Vagina (tissue), 2 donors: ENCODE measurements at places on chromosomes 12 and 14.

GRCh38 chr12:54657105-54657607 is 9.0 kb upstream of the DCD start:
- H3K27me3 ChIP-seq = no peaks in the 10 kb centered on the region
- DNase-seq = no peak
- H3K36me3 ChIP-seq = no peaks in the 10 kb centered on the region
- no peak overlapping the region for H3K4me3 ChIP-seq
- no peak overlapping the region for H3K27ac ChIP-seq
- H3K4me1 ChIP-seq = no peaks in the 10 kb centered on the region

- no peaks in the 10 kb centered on the region for H3K36me3 ChIP-seq
- no peaks in the 10 kb centered on the region for H3K27me3 ChIP-seq
- no peaks in the 10 kb centered on the region for H3K4me1 ChIP-seq
- no peak overlapping the region for H3K27ac ChIP-seq
- H3K4me3 ChIP-seq = no peak overlapping the region
These were observed 339.8 kb downstream of the TMEM121 start for GRCh38 chr14:105865904-105866840.

- no peaks in the 10 kb centered on the region for H3K4me1 ChIP-seq
- no peaks in the 10 kb centered on the region for H3K36me3 ChIP-seq
- no peak for DNase-seq
- no peak overlapping the region for H3K27ac ChIP-seq
These were observed 171.7 kb downstream of the SLC5A8 start for GRCh38 chr12:101038289-101038871.

DNA sequence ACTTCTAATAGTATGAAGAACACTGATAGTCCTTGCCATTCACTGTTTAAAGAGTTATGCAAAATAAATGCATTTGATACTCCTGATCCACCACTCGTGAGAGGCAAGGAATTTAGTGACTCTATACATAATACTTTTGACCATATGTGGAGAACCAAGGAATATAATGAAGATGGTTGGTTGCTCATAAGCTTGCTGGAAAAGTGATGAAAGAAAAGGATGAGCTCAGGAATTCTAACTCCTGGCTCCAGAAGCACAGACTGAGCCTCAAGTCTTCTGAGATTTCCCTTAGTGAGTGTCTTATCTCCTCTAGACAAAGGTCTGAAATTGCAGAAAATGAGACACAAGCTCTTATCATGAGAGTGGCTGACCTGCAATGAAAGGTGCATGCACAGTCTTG is 57.1 kb upstream of the KRAS start:
- no peak overlapping the region for H3K27ac ChIP-seq
- H3K4me3 ChIP-seq = no peak overlapping the region
- H3K27me3 ChIP-seq = no peaks in the 10 kb centered on the region

- no peaks in the 10 kb centered on the region for H3K36me3 ChIP-seq
- H3K4me3 ChIP-seq = peak within 1 kb of the TSS; percentile 56
- H3K4me1 ChIP-seq = peaks cover 65% of the 10 kb centered on the region
- H3K27ac ChIP-seq = peak within 1 kb of the TSS; percentile 90
- no peaks in the 10 kb centered on the region for H3K27me3 ChIP-seq
These were observed at the start of gene CKB for GRCh38 chr14:103522649-103523574. CKB (minus strand) TSS chr14:103522830; CDS start chr14:103522493, 337 bp downstream.

DNA sequence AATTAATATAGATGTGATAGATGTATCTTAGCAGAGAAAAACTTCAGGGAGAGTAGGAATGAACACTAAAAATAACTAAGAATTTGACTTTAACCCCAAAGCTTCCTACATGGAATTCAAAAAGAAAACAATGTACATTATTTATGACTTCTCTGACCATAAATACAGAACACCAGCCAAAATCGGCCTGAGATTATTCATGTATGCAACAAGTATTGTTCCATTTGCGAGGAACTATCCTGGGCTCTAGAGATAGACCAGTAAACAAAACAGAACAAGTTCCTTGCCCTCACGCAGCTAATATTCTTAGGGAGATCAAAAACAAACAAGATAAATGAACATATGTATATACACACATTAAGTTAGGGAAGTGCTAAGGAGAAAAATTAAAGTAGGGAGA is 432.3 kb upstream of the SOX5 start:
- H3K27me3 ChIP-seq = no peaks in the 10 kb centered on the region
- H3K4me1 ChIP-seq = peaks cover 34% of the 10 kb centered on the region
- H3K4me3 ChIP-seq = no peak overlapping the region
- no peak overlapping the region for H3K27ac ChIP-seq
- DNase-seq = no peak

DNA sequence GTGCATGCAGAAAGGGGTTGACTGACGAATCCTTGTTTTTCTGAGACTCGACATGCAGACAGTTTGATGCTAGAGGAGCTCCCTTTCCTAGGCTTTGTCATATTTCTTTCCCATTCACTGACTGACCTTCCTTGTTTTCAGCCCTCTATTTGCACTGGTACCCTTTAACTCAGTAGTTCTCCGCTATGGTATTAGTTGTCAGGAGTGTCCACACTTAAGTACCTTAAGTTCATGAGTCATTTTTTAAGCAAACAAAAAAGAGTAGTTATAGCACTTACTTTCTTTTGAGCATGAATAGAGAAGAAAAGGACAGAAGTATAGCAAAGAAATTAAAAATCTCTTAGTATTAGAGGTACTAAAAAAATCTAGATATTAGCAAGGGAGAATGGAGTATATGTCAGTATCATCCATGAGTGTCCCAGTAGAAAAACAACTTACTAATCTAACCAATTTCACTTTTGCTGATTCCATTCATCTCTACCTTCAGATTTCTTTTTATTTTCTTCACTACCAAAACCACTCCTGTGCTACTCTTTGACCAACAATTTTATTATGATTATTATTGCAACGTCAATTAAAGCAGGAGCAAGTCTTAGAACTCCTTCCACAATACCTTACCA is 8.3 kb downstream of the ATP2B1 start:
- peaks cover 26% of the 10 kb centered on the region for H3K4me1 ChIP-seq
- no peak overlapping the region for H3K4me3 ChIP-seq
- no peaks in the 10 kb centered on the region for H3K27me3 ChIP-seq
- no peaks in the 10 kb centered on the region for H3K36me3 ChIP-seq

DNA sequence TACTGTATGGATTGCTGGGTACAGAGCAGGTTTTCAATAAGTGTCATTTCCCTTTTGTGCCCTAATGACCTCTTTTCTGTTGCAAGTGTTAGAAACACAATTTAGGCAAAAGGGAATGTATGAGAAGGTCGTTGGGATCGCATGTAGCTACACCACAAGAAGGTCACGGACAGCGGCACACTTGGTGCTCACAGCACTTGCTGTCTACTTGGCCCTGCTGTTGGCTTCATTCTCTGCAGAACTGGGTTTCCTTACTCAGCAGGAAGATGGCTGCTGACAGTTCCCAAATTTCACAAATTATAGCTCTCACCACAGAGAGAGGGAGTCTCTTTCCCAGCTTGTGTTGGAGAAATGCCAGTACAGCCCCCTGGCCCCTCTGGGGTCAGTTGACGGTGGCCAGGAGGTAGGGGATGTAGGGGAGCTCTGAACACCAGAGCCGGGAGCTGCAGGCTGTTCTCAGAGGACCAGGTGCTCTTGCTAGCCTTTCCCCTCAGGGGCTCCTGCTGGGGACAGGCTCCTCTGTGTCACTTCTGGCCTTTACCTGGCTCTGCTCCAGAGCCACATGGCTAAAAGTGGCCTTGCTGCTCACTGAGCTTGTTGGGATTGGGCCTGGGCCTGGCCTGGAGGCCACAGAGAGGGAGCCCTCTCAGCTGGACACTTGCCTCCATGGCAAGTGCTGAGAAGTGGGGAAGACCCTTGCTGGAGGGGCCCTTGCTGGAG is 50.9 kb upstream of the BCL7A start:
- no peak overlapping the region for H3K27ac ChIP-seq
- H3K36me3 ChIP-seq = no peaks in the 10 kb centered on the region
- no peak overlapping the region for H3K4me3 ChIP-seq
- H3K4me1 ChIP-seq = no peaks in the 10 kb centered on the region
- H3K27me3 ChIP-seq = no peaks in the 10 kb centered on the region

DNA sequence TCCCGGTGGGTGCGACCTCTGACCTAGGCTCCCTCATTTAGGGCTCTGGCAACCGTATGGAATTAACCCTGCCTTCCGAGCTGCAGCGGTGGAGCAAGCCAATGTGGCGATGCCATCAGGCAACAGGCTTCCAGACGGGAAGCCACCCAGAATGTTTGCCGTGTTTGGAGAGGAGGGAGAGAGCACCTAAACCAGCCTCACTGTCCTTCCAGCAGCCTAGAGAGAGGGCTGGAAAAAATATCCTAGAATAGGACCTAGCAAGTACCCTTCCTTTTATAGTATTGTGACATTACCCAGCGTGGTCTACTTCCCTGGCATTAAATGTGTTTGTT is 287 bp upstream of the SLC2A13 start:
- H3K4me3 ChIP-seq = peak overlapping the region; percentile 90
- H3K36me3 ChIP-seq = no peaks in the 10 kb centered on the region
- peak overlapping the region; percentile 87 for H3K27ac ChIP-seq
- DNase-seq = no peak
